ENCODE measurements at places on chromosomes 6 and 20.

DNA sequence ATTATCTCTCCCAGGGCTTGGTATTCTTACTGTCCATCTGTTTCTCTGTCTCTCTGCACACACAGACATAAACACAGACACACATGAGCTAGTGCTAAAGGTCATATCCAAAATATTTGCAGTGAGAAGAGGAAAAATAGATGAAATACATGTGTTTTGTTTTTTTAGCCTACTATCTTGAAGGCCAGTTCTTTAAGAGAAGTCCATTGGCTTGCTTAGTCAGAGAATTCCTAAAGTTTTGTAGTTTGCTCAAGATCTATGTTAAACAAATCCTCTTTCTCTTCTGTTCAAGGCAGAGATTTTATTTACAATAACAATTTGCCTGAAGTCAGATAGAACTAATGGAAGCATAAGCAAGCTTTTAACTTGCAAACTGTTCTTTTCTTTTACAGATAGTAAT, 120.0 kb upstream of the AKIRIN2 start:
- no peak for DNase-seq

DNA sequence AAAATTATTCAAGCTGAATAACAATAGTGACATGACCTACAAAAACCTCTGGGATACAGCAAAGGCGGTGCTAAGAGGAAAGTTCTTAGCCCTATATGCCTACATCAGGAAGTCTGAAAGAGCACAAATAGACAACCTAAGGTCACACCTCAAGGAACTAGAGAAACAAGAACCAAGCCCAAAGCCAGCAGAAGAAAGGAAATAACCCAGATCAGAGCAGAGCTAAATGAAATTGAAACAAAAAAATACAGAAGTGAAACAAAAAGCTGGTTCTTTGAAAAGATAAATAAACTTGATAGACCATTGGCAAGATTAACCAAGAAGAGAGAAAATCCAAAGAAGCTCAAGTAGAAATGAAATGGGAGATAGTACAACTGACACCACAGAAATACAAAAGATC, 47.6 kb upstream of the NOTCH4 start:
- no peak for DNase-seq

GRCh38 chr6:134741200-134741536, 208.7 kb downstream of the ALDH8A1 start:
- DNase-seq: no peak

DNA sequence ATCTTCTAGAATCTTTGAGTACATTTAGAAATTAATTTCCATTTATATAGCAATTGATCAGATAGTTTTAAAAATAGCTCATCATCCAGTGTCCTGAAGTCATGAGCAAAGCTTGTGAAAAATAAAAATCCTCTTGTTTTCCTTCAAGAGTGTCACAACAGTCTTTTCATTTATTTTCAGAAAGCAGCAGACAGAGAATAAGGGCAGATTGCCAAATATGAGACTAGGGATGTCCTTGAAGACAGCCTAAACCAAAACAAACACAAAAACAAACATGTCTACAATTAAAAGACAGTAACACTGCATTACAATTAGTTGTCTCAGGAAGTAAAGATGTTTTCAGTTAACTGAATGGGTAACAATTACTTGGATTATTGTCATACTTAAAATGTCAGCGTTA, 682.8 kb downstream of the TFAP2A start:
- no peak for DNase-seq

DNA sequence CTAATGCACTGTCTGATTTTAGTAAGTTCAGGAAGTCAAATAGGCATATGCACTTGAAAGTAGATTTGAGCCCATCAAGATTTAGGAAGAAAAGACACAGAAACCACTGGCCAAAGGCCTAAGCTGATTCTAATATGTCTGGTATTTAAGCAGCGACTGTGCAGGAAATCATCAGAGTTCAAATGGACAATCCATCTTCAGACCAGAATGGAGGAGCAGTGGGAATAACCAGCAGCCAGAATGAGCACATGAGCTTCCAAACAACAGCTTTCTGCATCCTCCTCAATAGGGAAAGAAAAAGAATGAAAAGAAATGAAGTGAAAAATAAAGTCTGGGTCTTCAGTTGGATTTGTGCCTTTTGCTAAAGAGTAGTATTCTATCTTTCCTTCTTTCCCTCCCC, 50.6 kb downstream of the SOD2 start:
- DNase-seq: no peak

Measured in NCI-H2081 treated with DMSO at 0.1 percent for 48 hours (cell line).